ENCODE measurements at places on chromosomes 3 and 15.
A peak's percentile ranks its signal among the peaks of the same experiment; 100 is the strongest.

GRCh38 chr3:134353831-134354611 lies 20.2 kb downstream of the AMOTL2 start:
- DNase-seq = no peak

DNA sequence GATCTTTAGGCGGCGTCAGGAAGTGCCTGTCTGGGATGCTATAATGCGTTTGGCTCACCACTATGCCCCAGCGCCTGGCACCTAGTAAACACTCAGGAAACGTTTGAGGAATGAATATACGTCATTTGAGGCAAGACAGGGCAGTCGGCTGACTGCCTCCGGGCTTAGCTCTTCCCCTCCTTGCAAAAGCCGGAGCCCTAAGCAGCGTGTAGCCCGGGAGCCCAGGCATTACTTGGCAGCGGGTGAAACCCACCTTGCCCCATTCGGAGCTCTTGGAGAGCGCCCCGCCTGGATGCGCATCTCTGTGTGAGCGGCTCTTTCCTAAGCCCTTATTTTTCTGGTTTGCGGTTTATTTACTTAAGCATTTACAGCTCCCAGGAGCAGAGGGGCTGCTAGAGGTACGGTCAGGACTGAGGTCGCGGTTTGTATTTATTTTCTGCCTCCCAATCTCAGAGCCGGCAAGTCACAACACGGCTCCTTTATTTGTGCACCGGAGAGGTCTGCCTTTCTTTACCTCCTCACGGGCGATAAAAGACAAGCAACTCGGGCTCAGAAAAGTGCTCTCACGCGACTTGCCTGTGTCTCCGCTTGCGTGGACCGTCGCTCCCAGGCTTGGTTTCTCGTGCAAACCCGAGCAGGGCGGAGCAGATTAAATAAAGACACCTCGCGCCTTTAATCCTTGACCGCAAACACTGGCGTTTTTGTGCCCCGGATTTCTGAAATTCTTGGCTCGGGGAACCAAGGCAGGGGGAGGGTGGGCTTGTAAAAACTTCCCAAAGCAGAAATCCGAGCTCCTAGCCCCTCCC lies 737 bp upstream of the ITPR1 start:
- DNase-seq = no peak

GRCh38 chr3:121690777-121691405 lies 30.2 kb upstream of the HCLS1 start:
- DNase-seq = no peak

DNA sequence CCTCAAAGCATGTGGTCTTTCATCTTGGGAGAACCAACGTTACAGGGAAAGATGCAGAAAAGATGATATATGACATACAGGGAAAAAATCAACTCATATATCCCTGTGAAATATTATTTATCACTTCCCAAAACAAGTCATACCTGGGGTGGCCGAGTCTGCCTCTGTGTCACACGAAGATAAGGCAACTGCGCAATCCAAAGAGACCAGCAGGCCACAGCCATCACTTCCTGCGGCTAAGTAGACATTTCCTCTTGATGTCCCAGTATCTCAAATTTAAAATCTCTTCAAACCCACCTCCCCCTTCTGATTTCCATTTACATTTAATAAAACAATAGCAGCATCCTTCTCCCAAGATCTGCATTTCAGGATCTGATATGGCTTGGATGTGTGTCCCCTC lies 71.5 kb downstream of the IGF2BP2 start:
- no peak for DNase-seq

DNA sequence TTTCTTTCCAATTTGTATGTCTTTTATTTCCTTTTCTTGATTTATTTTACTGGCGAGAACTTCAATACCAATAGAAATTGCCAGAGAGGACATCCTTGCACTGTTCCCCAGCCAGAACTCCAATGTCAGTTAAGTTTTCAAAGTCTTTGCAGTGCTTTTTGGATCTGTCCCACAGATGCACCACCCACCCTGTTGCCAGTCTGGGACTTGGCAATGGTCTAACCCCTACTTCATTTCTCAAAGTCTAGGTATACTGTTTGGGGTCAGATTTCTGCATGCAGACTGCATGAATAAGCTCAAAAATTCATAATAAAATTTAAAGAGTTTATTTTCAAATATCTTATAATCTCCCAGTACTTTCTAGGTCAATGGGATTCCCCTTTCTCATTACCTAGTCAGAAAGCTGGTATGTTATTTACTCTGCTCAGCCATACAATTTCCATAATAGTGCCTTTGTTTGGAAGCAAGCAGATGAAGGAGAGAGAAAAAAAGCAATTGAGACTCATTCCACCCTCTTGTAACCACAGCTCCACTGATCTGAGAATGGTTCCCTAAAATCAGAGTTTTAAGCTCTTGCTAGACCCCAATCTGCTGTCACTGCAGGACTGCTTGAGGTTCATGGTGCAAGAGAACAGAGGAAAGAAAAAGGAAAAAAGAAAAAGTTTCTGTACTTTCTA lies 125.9 kb upstream of the PLXND1 start:
- DNase-seq = no peak

DNA sequence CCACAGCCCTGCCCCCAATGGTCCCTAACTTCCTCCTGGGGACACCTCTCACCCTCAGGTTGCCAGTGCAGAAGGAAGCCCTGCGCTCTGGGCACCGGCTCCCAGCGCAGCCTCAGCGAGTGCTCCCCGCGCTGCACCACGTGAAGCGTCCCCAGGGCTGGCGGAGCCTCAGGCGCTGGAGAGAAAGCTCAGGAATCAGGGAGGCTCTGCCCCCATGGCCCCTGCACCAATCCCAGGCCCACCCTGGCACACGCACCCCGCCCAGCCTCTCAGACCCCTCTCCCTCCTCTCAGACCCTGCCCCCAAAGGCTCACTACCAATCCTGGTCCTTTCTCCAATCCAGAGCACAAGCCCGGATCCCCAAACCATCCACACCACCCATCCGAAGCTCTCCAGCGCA lies 6.9 kb downstream of the COL7A1 start:
- no peak for DNase-seq

- DNase-seq = no peak
These were observed 93.8 kb upstream of the PDZRN3 start for GRCh38 chr3:73718326-73719110.

DNA sequence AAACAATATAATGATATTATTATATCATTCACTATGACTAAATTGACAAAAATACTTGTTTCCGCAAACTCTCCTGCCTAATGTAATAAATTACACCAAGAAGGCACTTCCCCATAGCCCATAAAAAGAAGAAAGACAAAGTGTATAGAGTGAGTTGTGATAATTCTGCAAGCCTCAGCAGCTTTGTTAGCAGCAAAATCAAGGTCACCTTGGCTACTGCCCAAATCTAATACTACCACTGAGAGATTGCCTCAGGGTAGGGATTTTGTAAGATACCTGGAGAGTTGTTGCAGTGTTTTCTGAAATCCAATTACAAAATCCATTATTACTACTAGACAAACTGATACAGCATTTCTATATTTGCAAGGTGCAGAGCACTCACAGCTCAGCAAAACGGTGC lies 503.5 kb downstream of the FGF12 start:
- peak; percentile 91 for DNase-seq

DNA sequence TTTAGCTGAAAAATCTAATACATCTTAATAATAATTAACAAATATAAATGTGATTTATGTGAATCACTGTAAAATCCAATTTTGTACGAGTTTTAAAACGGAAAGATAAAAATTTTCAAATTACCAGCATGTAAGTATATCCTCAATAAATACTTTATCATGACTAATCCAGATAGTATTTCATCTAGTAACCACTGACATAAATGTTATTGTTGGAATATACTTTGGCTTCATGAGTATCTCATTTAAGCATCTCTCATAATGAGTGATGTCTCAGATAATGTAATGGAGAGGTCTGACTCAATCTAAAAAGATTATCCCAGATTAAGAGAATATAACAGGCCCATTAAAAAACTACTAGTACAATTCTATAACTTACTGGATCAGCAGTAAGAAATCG lies 216.3 kb downstream of the STAG1 start:
- DNase-seq = no peak

DNA sequence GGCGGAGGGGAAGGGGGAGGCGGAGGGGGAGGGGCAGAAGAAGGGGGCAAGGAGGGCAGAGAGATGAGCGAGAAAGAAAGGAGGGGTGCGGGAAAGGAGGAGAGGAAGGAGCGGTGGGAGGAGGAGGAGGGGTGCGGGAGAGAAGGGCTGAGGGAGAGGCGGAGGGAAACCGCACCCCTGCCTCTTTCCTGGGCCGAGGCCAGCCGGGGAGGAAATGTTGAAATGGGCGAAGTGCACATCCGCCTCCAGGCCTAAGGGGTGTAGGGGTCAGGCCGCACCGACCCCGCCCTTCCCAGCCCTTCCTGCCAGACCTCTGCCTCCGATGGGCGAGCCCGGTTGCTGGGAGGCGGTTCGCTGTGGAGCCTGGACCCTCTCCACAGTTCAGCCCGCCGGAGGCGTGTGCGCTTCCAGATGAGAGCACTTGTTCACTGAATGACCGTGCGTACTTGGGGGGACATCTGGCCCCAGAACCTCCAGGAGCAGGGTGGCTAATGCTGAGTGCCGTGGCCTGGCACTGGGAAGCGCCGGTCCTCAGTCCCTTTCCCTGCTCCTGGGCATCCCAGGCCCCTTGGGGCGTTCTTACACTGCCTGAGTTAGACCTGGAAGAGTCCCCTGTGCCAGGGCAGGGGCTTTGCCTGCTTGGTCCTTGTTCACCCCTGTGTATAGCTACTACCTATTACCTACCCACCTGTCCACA lies 110.3 kb upstream of the KLF13 start:
- DNase-seq = peak; percentile 44

DNA sequence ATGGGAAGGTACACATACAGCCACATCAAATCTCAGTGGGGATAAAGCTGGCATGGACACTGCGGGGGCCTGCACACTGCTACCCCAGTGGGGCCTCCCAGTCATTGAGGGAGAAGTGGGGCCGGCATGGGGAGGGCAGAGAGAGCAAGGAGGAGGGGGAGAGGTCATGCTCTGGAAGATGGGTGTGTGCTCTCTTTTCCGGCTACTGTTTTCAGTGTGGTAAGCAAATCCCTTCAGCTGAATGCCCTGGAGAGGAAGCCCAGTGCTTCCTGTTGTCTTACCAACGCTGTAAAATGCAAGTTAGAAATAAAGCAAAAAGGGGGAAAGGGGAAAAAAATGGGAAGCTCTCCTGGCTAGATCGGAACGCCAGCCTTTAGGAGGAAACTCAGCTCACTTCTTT lies 30.8 kb downstream of the NRROS start:
- no peak for DNase-seq

DNA sequence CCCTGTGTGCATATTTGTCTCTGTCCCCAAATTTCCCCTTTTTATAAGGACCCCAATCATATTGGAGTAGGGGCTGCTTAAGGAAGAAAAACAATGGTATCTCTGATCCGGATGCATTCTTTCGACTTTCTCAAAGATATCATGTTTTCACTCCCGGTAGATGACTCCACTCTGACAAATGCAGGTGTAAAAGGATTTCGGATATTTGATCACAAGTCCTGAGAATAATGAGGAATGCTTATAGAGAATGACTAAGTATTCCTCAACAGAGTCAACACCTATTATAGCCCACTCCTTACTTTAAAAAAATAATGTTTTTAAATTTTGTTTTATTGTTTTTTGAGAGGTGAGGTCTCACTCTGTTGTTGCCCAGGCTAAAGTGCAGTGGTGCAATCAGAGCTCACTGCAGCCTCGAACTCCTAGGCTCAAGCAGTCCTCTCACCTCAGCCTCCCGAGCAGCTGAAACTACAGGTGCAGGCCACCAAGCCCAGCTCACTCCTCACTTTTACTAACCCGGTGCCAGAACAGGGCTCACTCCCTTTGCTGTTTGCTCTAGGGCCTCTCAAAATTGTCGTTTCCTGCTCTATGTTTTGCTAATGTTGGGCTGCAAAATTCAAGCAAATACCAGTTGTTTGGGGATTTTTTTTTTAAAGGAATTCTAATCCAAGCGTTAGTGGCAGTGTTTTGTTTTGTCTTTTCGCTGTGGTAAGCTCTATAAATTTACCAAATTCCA lies 24.6 kb downstream of the COL8A1 start:
- DNase-seq = no peak

DNA sequence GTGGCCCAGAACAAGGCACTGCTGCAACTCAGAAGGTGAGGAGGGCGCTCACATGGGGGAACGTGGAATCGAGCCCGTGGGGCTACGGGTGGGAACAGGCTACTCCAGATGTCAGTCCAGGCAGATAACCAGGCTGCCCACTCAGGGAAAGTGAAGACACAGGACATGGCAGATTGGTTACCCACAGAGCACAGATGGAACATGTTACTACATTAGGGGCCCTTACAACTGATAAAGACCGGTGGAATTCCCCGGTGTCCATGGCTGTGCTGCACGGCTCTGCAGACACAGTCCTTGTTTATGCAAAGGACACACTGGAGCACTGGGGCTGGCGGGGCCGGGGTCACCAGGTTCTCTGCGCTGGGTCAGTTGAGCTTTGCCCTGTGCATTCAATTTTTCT lies 36.9 kb downstream of the PCSK6 start:
- DNase-seq = no peak

- DNase-seq = no peak
These were observed 1.0 kb upstream of the SLTM start for GRCh38 chr15:58934521-58934920.

DNA sequence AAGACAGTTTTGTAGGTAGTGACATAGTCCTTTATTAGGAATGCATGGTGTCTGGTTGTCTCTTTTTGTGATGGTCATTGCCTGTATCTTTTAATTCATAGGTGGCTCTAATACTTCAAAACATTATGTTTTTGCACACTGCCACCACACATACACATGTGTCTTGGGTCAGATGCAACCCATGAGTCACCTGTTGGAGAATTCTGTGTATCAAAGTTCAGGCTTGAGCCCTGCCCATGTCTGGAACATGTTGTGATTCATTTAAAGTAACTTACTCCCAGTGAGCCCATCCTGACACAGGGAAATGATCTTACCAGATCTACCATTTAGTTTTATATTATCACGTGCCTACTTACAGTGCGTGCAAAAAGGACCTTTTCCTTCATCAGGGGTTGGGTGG lies 142.7 kb downstream of the GHSR start:
- no peak for DNase-seq

DNA sequence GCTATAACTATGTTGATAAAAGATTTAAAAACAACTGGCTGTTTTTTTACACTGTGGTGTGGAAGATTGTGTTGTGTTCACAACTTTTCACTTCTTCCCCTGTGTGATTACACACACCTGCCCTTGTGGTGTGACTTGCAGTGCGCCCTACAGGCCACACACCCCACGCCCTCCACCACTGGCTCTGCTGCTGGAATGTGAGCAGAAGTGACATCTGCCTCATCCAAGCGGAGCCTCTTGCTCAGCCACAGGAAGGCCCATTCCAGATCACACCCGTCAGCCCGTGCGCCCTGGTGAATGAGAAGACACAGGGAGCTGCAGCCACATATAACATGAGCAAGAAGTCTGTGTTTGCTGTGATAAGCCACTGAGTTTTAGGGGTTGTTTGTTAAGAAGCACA lies 7.0 kb downstream of the CCR2 start:
- no peak for DNase-seq

GRCh38 chr3:99199021-99199420 lies 297.5 kb upstream of the DCBLD2 start:
- DNase-seq = no peak

DNA sequence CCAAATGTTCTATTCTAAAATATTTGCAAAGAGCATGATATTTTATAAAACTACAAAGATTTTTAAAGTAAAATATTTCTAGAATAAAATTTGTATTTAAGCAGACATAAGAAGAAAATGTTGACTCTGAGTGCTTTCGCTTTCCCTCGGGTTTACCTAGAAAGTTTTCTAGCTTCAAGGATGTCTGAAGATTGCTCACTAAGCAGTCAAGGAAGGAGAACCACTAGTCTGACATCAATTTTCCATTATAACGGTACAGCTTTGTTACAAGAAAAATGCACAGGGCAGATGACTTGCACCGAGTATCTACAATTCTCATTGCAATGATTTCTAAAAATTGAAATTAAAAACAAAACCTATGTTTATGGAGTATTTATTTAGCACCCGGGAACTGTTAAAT lies 14.2 kb downstream of the GPR15 start:
- no peak for DNase-seq
